CD4-positive, alpha-beta T cell treated with Interleukin-6 for 4 hours (primary cell): ENCODE measurements at places on chromosomes 3 and 15.

DNA sequence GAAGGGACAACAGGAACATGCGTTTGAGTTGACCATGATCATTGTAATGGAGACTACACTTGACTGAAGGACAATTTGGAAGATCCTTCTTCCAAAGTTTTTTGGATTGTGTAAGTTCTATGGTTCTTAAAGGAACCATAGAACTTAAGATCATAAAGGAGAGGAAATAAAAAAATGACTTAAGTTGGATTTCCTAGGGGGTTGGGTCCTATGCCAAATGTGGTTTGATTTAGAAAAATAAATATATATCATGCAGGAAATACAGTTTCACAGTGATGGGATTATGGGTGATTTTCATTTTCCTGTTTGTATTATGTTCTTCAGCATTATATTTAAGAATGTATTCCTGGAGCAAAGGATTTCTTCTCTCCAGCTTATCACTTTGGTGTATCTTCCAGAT is 305.5 kb upstream of the DPH6 start:
- no peak for DNase-seq

DNA sequence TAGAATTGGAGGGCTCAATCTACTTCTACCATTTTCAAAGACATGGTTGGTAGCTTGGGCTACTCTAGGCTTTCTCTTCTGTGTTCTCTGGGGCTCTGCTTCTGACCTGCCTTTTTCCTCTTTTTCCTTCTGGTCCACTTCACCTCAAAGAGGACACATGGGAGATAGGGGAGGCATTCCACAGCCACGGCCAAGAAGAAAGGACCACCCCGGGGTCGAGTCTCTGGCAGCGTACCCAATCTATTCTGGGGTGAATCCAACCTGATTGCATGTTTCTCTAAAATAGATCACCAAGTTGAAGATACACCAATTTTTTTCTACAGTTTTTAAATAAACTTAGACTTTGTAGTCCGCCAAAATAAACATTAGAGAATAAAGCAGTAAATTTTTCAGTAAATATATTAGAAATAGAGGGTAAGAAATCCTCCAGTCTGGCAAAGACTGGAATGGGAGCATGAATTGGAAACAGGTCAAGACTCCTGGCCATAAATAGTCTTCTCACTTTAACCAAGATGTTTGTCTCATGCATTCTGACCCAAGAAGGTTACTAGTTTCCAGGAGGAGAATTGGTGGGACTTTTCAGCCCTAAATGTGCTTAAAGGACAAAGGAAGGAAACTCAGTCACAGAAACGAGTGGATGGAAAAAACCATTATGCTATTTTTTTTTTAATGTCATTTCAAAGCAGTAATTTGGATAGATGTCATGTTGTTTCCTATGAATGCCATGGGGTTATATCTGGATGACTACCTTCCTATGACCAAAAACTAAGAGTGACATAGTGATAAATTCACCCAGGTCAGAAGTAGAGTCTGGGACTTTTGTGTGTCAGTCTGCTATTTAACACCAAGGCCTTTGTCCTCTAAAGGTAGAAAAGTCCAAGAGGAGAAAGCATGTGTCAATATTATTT is 71.3 kb upstream of the PHLDB2 start:
- no peak for DNase-seq

DNA sequence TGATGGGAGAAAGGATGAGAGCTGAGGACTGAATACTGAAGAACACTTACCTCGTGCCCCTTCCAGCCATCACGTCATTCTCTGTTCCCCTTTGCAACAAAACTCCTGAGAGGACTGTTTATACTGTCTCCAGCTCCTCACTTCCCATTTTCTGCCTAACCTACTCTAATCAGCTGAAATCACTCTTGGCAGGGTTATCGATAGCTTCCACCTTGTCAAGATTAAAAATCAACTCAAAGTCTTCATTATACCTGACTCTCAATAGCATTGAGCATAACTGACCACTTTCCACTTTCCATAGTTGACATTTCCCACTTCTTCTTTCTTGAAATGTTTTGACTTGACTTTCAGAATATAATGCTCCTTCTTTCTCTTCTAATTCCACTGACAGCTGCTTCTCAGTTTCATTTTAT is 4.3 kb downstream of the BTBD1 start:
- DNase-seq = no peak

GRCh38 chr3:106120356-106120755 is 251.5 kb upstream of the CBLB start:
- no peak for DNase-seq

DNA sequence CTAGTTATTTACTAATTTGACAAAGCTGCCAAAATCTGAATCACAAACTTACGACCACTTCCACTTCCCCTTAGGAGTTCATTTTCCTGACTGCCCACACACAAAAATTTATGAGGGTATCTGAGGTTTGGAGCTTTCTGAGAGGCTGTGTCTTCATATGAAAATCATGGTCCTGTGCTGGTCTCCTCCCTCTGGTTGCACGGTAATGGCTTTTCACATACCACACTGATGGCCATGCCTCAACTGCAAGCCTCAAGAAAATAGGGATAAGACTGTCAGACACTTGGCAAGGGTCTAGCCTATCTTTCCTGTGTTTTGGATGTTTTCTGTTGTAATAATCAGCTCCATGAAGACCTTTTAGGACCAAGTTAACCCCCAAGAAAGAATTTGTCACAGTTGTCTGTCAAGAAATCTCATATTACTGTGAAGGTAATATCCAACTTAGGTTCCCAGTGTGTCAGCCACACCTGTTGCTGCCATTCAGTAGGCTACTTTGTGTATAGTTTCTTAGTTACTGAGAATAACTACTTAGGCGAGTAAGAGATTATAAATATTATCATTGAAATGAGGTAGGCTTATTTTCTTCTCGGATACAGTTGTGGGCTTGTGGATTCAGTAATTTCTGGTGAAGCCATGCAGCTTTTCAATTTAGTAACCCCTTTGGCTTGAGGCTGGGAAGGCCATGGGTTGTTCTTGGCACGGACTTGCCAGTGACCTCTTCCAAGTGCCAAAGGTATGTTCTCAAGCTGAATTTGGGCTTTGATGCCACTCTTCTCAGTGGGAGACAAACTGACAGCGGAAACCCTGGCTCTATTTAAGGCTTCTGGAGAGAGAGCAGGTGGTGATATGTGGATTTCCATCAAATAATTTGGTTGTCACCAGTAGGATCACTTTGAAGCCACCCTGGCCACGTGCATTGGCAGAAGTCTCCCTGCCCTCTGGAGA is 101.1 kb downstream of the RYR3 start:
- no peak for DNase-seq

DNA sequence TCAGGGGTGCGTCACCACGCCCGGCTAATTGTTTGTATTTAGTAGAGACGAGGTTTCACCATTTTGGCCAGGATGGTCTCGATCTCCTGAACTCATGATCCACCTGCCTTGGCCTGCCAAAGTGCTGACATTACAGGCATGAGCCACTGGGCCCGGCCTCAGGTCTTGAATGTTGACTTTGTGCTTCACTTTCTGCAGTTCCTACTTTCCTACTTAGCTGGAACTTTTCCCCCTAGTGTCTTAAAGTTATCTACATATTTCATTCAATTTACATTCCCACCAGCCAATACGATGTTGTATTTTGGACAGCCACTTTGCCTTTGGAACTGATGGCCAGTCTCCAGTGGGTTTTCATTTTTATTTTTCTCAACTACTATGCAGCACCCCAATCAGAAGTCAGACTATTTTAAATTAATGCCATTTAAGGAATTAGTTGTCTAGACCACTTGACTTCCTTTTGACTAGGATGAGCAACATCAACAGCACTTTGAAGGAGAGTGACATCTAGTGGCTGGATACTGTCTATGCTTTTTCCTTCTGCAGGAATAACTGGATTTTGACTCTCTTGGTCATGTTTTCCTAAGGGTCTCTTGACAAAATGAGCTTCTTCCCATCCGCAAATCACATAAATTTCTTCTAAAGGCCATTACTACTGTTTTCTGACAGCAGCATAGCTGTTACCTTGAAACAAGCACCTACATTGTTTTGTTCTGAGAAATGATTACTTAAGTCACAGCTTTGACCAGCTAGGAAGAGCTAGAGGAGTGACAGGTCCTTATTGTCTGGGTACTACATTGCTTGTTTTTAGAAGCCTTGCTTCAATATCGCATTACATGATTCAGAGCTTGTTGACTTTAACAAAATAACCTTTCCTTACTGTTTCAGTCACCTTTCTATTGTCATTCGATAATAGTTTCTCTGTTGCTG is 140.2 kb downstream of the ITPR1 start:
- DNase-seq = no peak

DNA sequence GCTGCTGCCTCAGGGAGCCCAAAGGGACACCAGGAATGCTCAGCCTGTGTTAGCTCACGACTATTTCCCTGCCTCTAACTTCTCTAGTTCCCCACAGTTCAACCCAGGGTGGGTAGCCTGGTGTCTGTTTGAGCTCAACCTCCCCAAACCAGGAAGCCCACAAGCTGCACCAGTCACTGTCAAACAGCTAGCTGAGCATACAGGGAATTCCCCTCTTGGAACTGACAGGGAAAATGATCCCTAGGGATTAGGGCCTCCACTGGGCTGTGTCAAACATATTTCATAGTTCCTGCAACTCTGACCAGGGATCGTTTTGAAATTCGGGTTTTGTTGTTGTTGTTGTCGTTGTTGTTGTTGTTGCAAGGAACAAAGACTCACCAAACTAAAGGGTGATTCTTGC is 147.1 kb upstream of the ICE2 start:
- DNase-seq = no peak
